ENCODE measurements at places on chromosomes 6 and 20.

DNA sequence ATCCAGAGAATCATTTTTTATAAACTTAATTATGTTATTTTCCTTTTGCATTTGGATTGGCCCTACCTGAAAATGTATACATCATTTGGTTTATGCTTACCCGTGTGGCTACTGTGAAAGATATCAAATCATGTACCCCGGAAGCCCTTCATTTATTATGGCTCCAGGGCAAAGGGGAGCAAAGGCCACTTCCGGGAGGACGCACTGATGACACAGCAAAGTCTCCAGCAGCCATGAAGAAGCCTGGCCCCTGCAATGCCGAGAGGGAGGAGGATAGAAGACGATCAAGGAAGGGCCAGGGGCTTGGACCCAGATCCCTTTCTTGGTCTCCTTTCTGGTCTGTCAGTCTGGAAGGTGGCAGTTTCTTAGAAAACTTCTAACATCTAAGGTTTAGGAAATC lies 380.3 kb upstream of the AGPAT4 start:
- DNase-seq: no peak

- no peak for DNase-seq
Measured at GRCh38 chr6:56491606-56492328, 150.9 kb downstream of the DST start.

- DNase-seq: no peak
Measured at GRCh38 chr6:124164343-124164742, 360.7 kb downstream of the NKAIN2 start.

DNA sequence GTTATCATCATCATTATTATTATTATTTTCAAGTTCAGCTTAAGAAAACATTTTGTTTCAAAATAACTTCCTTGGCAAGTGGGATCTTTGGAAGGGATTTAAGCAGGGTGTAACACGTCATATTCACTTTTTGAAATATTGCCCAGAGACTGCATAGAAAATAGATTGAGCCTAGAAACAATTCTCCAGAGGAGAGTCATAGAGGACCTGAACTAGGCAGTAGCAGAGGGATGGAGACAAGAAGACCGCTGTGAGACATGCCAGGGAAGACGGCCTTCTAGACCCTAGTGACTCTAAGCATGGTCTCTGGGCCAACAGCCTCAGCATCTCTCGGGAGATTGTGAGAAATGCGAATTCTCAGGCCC lies 55.5 kb downstream of the EDN1 start:
- DNase-seq: no peak

DNA sequence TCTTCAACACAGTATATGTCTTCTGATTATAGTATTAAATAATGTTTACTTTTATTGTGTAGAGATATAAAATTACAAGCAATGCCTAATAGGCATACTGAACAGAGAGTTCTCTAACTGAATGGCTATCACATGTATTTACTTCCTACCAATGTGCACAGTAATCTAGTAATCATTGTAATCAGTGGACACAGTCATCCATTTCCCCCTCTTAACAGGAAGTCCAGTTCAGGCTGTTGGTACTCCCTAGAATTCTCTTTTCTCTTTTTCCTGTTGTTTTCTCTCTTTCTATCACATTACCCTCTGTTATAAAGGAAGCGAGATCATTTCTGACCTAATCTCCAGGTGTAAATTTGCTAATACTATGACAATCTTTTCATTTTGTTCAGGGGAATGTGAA lies 172.5 kb downstream of the HTR1B start:
- no peak for DNase-seq

GRCh38 chr6:169387809-169388383 lies 134.2 kb upstream of the THBS2 start:
- DNase-seq: no peak

DNA sequence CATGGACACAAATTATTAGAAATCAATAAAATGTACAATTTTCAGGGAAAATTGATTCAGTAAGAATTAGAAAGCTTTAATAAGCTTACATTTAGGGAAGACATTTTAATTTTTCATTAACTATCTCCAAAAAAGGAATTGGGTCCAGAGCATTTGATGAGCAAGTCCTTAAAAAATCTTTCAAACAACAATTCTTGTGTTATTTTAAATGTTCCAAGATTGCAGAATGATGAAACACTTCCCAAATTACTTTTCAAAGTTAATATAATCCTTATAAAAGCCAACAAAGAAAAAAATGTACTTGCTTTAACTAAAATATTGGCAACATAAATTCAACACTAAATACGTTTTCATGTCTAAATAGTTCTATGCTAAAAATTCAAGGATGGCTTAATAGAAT lies 102.0 kb downstream of the ADAT2 start:
- DNase-seq: no peak

DNA sequence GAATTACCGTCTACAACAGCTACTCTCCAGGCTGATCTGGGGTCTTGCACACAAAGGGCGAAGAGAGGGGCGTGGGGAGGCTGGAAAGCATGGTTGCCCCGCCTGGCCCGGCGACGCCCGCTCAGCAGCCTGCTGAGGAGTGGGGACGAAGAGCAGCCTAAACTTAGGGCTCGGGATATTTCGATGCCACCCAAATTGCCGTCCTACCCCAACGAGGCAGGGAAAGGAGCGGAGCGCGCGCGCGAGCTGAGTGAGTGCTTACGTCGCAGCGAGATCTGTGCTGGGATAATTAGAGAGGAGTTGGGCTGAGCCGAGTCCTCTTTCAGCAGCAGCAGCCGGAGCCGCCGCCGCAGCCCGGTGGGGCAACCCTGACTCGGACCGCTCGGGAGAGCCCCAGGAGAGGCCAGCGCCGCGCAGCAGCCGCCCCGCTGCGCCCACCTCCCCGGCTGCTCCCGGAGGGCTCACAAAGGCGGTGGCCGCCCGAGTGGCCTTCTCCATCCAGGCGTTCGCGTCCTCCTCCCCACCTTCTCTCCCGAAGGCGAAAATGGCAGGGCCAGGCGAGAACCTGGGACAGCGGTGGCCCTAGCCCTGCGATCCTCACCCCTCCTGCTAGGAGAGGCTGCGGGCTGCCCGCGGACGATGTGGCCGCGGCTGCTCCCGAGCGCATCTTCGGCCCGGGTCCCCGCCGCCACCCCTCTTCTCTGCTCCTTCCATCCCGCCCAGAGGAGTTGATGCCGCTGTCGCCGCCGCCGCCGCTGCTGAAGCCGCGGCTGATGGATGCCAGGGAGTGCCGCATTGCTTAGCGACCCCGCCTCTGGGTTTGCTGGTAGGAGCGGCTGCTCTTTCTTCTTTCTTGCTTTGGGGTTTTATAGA lies at the start of gene CLVS2:
TSS of gene CLVS2 (plus strand) at position 315 of the 873 bp plus-strand sequence. CDS start 1,543 bp downstream, outside the sequence.
- DNase-seq: no peak
